ENCODE measurements at places on chromosomes 11 and 22. TPM values are rescaled to one million over a fixed set of nuclear protein-coding genes. Genes with fewer than 3 reads are reported as not detected.
A peak's percentile ranks its signal among the peaks of the same experiment; 100 is the strongest.

The C11orf86 gene
- total RNA-seq: not detected

DNA sequence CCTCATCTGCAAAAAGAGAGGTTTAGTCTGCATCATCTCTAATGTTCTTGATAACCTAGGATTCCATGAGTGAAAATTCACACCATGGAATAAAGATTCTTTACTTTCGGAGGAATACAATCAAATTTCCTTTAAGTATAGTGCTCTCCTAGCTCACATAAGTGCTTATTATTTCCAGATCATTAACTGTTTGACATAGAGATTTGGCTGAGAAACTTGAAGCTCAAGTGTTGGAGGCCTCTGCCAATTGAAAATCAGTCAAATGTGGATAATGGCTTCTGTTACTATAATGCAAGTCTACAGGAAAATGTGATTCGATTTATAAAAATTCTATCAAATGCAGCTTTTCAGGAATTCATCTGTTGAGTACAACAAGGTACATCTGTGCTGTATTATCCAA, 144.6 kb downstream of the KIF18A start:
- no peak for DNase-seq

- no peak for DNase-seq
Measured at GRCh38 chr11:65586676-65587075, 8.9 kb downstream of the KCNK7 start.

DNA sequence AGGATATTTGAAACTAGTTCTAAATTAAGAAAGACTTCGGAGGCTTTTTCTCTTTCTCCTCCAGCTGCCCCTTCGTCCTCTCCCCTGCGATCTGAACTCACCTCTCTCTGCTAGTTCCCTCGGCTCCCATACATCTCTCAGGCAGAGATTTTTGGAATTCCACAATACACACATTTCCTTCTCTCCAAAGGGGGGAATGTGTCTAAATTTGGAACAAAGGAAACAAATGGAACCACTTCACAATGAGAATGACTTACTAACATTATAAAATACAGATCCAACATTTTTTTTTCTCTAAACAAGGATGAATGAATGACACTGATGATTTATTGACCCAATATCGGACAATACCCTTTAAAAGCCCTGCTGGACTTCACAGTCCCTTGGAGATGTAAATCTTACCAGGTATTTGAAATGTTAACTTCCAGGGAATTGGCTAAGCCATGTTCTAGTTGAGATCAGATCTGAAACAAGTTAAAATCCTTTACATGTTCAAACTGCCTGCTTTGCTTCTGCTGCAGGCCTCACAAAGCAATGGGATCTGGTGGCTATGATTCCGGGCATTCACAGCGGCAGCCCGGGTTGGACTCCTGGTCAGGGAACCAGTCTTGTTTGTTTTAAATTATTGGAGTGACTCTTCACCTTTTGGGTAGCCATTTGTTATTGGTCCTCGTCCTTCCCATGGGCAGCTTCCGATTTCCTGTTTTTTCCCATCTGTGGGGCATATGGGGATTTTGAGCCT, 20.5 kb upstream of the GSTP1 start:
- DNase-seq: no peak

- DNase-seq: peak; percentile 27
Measured at GRCh38 chr22:17112491-17113042, 8.6 kb downstream of the TMEM121B start.

The OR5A1 gene
- total RNA-seq: not detected

The H19 gene
- total RNA-seq: 5.6 TPM

DNA sequence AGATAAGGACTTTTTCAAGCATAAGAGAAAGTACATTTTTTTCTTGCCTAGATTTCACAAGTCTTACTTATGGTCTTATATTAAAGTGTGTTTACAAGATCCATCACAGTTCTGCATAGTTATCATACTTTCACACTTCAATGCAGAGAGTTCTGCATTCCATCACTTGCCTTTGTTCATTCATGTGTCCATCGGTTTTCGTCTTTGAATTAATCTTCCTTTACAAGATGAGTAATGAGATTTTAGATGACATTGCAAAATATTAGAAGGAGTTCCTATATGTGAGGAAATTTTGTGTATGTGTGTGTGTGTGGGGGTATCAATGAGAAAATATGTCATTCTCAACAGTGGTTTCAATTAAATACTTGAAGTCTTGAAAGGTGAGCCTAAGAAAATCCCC, 98.1 kb upstream of the GUCY1A2 start:
- DNase-seq: peak; percentile 79

- no peak for DNase-seq
Measured at GRCh38 chr22:31530823-31531195, 34.5 kb downstream of the SFI1 start.

DNA sequence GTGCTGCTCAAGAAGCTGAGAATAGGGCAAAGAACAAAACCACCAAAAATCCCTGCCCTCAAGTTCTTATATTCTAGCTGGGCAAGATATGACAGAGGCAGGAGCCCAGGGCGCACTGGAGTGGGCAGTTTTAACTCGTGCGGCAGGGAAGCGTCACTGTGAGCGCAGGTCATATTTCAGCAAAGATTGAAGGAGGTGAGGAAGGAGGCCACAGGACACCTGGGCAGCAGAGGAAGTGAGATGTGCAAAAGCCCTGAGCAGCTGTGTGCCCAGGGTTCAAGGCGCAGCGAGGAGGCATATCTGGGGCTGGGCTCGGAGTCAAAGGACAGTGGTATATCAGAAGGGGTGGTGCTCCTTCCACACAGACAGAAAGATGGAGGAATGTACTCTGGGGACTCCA, 13.5 kb downstream of the KCNC1 start:
- DNase-seq: no peak

GRCh38 chr22:28802595-28803123, 2.3 kb upstream of the XBP1 start:
- no peak for DNase-seq

- no peak for DNase-seq
Measured at GRCh38 chr22:47552541-47553205, 790.2 kb downstream of the TBC1D22A start.

- no peak for DNase-seq
Measured at GRCh38 chr11:119991022-119991404, 146.9 kb downstream of the TRIM29 start.

The TMPRSS13 gene
- not detected for total RNA-seq

The TBX10 gene
- not detected for total RNA-seq

DNA sequence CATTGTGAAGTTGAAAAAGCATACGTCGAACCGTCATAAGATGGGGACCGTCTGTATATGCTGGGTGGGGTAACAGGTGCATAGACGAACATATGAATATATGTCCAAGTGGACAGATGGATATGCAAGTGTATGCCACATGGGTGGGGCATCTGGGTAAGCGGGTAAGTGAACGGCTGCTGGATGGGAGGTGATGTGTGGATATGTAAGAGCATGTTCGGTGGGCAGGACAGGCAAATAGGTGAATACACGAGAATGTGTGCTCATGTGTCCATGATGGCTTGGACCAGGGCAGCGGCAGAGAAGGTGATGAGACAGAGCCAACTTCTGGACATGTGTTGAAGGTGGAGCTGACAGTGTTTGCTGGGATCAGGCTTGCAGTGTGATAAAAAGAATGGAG, 12.0 kb downstream of the IFITM10 start:
- no peak for DNase-seq

The TMEM45B gene
- total RNA-seq: 2.3 TPM

The CCDC15 gene
- total RNA-seq: 1.5 TPM

The CCDC89 gene
- not detected for total RNA-seq

The APOA4 gene
- total RNA-seq: not detected

- no peak for DNase-seq
Measured at GRCh38 chr11:130721736-130722135, 194.5 kb downstream of the SNX19 start.

The PPARA gene
- 9.6 TPM for total RNA-seq

GRCh38 chr11:11531131-11531908, 90.5 kb downstream of the GALNT18 start:
- no peak for DNase-seq
